Stimulated activated CD4-positive, alpha-beta T cell treated with anti-CD3 and anti-CD28 coated beads, Interleukin-1b, Interleukin-23, amount 100 ng/mL, for 1 hour (primary cell): ENCODE measurements at places on chromosomes 5 and 9.

DNA sequence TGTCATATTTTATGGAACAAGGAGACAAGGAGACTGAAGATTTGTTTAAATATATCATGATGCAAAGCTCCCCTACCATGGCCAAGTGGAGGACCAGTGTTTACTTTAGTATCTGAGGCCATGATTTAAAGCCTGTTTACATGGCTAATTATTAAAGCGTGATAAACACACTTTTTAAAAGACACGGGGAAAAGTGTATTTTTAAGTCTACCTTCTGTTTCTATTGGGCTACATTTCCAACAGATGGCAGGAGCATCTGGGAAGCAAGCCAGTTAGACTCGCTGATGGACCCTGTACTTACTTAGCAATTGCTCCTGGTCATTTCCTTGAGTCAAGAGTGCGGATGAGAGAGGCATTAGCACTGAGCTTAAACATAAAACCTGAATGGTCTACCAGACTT lies 480.3 kb upstream of the SEMA6A start:
- no peak for DNase-seq

GRCh38 chr5:139651853-139652787 lies 4.0 kb downstream of the CXXC5 start:
- no peak for DNase-seq

GRCh38 chr9:122179690-122180074 lies 20.0 kb downstream of the MORN5 start:
- no peak for DNase-seq

DNA sequence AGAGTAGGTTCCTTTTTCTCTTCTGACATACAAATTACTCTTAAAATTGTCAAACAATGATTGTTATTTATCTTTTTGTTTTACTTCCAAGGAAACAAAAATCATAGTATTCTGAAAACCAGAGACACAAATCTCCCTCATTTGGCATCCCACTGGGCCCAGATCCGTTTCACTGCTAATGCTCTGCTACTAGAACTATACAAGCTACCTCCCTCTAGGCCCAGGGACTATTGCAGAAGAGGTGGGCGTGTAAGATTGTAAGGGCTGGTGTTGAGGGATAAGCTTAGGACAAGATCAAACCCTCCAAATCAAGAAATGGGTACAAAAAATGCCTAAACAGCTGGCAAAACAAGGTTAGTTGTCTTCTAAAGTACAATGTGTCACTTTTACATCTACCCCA lies 928.9 kb upstream of the CDH10 start:
- no peak for DNase-seq

DNA sequence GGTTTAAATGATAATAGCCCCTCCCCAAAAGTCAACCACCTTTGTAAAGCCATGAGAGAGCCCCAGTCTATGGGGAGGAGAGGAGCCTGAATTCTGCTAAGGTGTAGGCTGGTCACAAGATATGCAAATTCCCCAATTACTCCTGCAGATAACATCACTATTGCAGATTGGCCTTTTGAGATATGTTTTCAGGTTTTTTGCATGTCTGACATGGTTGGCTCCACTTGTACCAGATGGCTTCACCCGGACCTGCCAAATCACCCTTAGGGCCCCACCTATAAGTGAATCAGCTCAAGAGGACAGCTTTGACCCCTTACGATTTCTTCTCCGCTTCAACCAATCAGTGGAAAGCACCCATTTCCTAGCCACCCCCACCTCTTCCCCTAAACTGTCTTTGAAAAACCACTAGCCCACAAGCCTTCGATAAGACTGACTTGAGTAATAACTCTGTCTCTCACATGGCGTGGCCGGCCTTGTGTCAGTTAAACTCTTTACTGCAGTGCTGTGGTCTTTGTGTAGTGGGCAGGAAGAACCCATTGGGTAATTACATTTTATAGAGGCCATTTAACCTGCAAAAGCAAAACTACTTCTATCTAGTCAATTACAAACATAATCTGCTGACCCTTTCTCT lies 69.7 kb downstream of the PRLR start:
- DNase-seq, result no peak

DNA sequence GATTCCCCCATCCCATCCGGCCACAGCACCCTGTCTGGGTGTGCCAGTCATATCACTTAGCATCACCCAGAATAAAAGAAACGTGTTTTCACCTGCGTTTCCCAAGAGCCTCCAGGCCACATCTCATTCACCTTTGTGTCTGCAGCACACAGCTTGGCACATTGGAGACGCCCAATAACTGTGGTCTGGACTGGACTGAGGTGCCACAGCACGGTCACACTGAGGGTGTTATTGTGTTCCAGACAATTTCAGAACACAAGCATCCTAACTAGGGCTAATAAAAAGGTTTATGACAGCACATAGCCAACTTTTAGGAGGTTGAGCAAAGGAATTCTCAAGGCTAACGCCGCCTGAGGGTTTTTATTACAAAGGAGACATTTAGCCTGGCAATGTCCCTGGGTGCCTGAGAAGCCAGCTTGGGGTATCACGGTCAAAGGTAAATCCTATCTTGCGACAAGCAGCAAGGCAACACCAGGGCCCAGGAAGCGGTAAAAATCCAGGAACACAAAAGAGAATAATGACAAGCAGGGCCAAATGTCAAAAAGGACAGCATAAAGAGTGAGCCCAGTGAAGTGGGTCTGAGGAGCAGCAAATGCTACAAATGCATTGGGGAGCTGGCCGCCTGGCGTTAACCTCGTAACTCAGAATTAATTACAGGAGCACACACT lies 3.4 kb downstream of the EPB41L4B start:
- DNase-seq, result no peak

DNA sequence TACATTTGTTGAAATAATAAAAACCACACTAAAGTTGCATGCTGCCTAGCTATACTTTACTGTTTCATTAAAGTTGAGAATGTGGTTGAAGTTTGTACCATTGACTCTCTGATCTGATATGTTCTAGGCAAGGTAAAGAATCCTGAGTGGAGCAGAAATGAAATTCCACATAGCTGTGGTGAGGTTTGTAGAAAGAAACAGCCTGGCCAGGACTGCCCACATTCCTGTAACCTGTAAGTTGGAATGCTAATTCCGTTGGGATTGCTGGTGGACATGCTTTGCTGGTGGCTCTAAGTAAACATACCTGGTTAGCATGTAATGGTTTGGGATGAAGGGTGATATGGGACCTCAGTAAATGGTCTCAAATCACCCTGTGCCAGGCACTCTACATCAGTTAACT lies 16.8 kb downstream of the NFX1 start:
- DNase-seq, result no peak

GRCh38 chr9:76658510-76659231 lies 105.6 kb upstream of the PCA3 start:
- DNase-seq, result no peak

DNA sequence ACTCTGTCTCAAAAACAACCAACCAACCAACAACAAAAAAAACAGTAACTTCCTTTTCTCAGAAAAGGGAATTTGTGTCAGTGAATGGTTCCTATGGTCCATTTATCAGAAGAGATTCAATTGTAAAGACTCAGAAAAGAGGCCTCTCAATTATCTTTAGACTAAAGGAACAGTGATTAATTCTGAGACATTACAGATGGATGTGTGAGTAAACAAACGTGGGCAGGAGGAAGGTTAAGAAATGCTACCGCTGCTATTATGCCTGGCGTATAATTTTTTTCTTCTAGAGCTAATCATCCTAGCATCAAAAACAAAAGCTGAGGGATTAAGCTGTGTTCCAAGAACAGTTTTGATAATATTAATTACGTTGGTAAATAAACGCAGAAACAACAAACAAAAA lies 52.9 kb upstream of the JMY start:
- DNase-seq, result no peak

- DNase-seq, result no peak
Observed at GRCh38 chr9:130755377-130756007, 61.9 kb downstream of the EXOSC2 start.

DNA sequence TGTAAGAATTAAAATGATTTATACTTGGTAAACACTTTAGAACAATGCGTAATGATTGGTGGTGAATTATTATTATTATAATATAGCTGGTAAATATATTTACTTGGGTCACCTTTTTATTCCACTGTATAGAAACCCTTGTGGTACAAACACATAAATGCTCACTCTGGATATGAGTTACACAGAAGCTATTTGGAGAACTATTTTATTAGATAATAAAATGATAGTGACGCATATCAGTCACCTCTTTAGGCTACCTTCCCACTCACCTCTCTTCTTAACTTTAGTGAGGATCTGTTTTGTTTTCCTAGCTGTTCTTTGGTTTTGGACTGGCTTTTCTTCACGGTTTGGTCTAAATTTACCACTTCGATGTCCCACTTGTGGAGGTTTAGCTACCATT lies 537.8 kb upstream of the DAP start:
- DNase-seq, result no peak

DNA sequence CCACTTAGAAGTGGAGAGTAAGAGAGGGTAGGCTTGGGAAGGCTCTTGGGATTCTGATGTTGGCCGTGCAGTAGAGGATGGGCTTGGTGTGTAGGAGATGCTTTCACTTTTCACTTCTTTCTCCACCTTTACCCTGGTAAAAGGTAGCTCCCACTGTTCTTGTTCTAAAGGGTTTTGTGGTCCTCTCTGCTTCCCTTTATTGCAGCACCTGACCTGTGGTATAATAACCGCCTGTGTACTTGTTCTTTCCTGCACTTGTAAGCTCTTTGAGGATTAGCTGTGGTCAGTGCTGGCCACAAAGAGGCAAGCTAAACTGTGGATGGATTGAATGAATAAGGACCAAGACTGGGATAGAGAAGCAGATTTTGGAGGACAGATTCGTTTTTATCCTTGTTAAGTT lies 25.2 kb downstream of the KDM4C start:
- no peak for DNase-seq

DNA sequence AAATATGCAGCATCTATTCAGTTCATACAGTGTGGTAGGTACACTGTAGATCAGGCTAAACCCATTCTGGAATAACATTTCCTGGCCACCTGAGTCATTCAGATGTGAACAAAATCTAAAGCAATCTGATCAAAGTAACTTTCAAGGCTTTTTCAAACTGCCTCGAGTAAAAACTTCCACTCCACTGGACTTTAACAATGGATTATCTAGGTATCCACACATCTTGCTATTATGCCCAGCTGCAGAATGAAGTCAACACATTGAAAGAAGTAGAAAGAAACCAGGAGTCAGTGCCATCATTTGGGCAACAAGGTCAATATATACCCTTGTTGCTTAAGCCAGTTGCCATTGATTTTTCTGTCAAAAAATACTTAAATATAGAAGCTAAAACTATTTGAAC lies 1352.6 kb upstream of the NUDT12 start:
- DNase-seq, result no peak

- DNase-seq, result no peak
Observed at GRCh38 chr5:17315710-17316221, 98.3 kb downstream of the BASP1 start.

- DNase-seq, result no peak
Observed at GRCh38 chr9:113828221-113828620, 47.9 kb upstream of the ZNF618 start.

- DNase-seq, result no peak
Observed at GRCh38 chr9:131999692-132000551, 79.7 kb downstream of the MED27 start.

DNA sequence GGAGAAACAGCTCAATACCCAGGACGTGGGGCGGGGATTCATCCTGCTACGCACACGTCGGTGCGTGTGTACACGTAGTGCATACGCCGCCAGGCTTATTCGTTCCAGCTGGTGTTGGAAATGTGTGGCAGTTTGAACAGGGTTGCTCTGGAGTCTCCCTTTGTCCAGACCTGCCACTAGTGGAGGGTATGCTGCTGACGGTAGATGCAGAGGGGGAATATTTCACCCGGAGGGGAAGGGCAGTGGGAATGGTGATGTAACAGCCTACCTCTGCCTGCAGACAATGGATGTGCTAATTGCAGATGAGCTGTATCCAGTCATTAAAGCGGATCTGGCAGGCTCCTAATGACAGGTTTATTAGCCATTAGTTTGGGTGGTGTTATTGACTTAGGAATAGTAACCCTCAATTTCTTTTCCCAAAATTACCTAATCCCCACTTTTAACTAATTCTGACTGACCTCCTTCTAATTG lies 142.7 kb downstream of the PAX5 start:
- DNase-seq, result no peak

- no peak for DNase-seq
Observed at GRCh38 chr5:172849606-172850453, 15.8 kb downstream of the ERGIC1 start.

- no peak for DNase-seq
Observed at GRCh38 chr5:82694711-82695285, 382.4 kb downstream of the TMEM167A start.

- no peak for DNase-seq
Observed at GRCh38 chr5:93385655-93386054, 195.4 kb downstream of the NR2F1-AS1 start.

GRCh38 chr5:179187229-179187678 lies 127.1 kb downstream of the ZNF354C start:
- DNase-seq, result no peak

DNA sequence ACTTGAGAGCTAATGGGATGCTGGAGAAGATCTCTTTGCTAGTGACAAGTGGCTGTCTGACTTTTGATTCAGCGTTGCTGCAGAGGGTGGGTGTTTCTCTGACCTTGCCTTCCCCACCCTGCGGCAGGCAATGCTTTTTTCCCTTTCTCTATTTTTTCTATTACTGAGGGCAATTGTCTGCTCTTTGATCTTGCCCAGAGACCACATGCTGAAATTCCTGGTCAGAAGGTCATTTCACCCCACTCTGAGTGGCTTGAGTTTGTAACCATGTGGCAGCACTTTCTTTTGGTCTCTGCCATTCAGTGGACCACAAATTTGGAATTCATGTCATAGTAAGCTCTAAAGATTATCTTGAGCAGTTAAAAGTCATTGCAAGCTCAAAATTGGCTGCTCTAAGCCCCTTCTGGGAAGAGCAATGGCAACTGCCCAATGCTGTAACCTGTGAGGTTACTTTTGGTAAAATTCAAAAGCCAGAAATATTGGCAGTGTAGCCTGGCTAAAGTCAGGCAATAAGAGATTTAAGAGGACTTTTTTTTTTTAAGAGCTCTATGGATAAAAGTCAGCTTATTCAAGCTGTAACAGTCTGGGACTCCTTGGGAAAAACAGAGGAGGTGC lies 30.4 kb upstream of the MTMR12 start:
- DNase-seq, result no peak

GRCh38 chr9:76459694-76460635 lies 983 bp downstream of the GCNT1 start:
- no peak for DNase-seq

- DNase-seq, result no peak
Observed at GRCh38 chr5:161846746-161847145, 1.2 kb upstream of the GABRA1 start.

GRCh38 chr5:58844395-58844794 lies 261.5 kb downstream of the RAB3C start:
- no peak for DNase-seq

DNA sequence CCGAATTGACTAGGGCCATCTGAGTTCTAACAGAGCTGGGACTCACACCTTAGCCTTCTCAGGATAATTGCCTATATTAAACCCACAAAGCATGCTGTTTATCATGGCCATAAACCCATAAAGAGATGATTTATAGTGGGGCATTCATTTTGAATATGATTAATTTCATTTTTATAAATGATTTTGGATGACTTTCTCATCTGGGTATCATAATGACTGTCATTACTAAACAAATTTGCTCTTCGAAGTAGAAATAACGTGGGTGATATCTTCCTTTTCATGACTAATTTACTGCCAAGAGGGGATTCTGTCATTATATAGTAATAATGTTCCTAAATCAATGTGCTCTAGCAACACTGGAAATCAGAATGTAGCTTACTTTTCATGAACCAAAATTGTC lies 498.2 kb downstream of the CDH12 start:
- no peak for DNase-seq

GRCh38 chr5:95782181-95782580 lies 40.3 kb downstream of the GLRX start:
- DNase-seq, result no peak
